ENCODE measurements at places on chromosomes 12 and 14.

- DNase-seq: no peak
Measured at GRCh38 chr14:68458840-68459469, 333.9 kb downstream of the ZFP36L1 start.

DNA sequence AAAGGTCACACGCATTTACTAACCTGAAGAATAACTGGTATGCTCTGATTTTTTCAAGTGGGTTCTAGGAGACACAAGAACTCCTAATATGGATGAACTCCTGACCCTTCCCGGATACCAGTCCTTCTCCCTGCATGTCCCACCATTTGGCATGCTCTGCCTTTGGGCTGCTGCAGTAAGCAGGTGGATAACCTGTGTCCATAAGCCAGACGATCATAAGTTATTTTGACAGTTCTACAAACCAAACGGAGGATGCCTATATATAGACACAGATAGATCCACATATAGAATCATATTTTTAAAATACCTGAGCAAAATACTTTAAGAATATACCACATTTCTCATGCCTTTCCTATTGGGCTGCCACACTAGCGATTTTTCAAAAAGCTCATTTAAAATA is 49.4 kb downstream of the TMTC1 start:
- no peak for DNase-seq

- no peak for DNase-seq
Measured at GRCh38 chr12:124025661-124026060, 52.6 kb downstream of the ZNF664 start.

DNA sequence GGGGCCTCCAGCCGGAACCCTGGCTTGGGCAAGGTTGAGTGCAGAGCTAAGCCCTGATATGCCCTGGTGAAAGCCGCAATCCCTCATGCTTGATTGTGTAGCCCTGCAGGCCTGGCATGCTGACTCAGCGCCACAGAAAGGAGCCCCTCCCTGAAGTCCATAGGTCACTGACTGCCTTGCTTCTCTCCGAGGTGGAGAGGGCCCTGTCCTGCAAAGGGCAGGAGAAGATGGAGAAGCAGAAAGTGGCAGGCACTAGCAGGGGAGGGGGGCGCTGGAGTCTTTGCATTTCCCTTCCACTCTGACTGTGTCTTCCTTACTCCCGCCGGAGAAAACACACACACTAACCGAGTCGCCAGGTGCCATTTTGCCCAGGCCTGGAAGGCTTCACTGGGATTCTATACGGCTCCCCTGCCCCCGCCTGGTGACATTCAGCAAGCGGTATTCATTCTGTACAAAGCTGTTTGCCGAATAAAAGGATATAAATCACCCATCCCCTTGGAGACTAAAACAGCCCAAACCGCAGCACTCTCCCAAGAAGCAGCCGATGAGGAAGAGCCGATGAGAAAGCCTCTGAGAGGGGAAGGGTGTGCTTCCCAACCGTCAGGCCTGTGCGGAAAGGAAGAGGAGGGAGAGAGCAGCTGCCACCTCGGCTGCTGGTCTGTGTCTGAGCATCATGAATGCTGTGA is 69.8 kb downstream of the SLC6A12 start:
- no peak for DNase-seq

DNA sequence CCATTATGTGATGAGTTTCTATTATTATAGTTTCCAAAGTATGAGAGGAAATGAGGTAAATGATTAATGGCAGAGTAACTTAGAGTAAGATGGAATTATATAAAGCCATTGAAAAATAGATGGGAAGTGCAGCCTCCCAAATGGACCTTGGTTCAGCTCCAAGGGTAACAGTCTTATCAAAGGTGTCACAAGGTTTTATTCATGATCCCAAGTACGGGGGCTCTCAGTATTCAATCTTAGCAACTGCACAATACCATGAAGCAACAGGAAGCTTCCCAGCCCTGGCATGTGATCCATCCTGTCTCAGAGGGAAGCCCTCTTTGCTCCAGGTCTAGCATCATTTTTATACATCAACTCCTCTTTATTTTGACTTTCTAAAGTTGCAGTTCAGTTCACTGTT is 948.2 kb downstream of the GALC start:
- no peak for DNase-seq

- DNase-seq: no peak
Measured at GRCh38 chr14:67068251-67068650, 121.0 kb upstream of the GARIN2 start.

GRCh38 chr12:121676190-121676589 is 6.7 kb upstream of the MORN3 start:
- no peak for DNase-seq

- no peak for DNase-seq
Measured at GRCh38 chr12:67319936-67320335, 50.8 kb downstream of the CAND1 start.

DNA sequence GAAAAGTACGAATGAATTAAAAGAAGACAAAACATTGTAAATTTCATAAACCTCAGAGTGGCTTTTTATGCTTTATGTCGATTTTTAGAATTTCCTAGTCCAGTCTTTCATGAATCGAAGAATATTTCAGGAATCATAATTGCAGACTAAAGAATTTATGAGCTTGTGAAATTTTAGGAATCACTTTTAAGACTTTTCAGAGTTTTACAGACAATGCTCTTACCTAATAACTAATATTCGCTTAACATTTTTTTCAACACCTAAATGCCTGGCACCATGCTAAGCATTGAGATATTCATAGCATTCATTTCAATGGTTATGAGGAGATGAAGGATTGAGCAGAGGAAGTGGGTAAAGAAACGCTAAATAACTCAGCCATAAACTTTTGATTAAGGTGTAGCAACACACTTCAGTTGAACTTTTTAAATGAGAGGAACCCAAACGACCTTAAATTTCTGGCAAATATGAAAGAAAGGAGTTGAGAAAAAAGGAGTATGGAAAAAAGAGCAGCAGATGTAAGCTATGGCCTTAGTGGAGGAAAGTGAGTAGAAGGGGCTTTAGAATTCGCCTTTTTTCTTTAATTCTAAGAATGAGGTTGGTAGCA is 739 bp upstream of the USP44 start:
- no peak for DNase-seq

GRCh38 chr14:81243499-81243898 is 22.7 kb upstream of the GTF2A1 start:
- DNase-seq: no peak

- no peak for DNase-seq
Measured at GRCh38 chr12:2633176-2633824, 161.5 kb upstream of the FKBP4 start.

GRCh38 chr12:16300736-16301135 is 23.3 kb upstream of the SLC15A5 start:
- no peak for DNase-seq

GRCh38 chr12:6205761-6206160 is 5.6 kb downstream of the CD9 start:
- no peak for DNase-seq

GRCh38 chr12:89636052-89636775 is 72.4 kb downstream of the ATP2B1 start:
- no peak for DNase-seq

DNA sequence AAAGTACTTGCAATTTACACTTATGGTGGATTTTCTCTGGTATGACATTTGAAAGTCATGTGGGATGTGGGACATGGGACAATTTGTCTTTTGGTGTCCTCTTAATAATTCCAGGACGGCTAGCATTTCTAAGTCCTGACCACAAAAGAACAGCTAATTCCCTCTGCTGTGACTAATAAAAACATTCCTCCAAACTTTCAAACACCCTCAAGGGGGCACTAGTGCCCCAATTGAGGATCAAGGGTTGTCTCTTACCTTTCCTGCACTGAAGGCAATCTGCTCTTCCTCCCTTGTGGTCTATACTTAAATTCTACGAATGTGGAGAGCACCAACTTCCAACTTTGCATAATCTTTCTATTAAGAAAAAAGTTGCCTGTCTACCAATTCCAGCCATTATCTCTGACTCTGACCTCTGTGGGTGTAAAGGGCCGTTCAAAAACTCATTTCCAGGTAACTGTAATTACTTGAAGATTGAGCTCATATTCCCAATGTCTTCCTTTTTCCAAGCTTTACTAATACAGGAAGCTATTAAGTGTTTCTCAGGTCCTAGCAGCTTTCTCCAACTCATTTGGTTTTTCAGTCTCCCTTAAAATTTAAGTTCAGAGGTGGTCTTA is 210.2 kb downstream of the PTPRO start:
- DNase-seq: peak; percentile 17

GRCh38 chr12:77488041-77488620 is 342.6 kb upstream of the NAV3 start:
- no peak for DNase-seq

GRCh38 chr12:62078020-62078419 is 182.2 kb upstream of the USP15 start:
- DNase-seq: no peak

DNA sequence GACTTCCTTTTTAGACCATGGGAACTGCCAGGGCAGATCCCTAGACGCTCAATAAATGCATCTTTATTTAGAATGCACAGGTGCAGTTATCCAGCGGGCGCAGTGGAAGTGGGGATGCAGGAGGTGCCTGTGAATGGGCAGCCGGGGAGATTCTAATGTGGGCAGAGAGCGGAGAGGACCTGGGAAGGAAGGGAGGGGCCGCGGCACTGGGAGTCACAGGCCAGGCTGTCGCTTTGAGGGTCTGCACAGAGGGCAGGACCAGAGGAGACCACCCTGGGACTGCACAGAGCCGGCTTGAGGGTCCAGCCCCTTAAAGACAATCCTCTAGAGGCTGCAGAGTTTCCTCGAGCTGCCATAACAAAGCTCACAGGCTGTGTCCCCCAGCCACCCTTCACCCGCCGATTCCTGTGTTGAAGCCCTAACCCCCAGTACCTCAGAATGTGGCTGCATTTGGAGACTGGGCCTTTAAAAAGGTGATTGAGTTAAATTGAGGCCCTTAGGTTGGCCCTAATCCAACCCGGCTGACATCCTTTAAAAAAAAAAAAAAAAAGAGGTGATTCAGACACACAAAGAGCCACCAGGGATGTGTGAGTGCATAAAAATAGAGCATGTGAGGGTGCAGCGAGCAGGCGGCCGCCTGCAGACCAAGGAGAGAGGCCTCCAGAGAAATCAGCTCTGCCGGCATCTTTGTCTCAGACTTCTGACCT is 44.4 kb upstream of the PPP2R5C start:
- DNase-seq: no peak

DNA sequence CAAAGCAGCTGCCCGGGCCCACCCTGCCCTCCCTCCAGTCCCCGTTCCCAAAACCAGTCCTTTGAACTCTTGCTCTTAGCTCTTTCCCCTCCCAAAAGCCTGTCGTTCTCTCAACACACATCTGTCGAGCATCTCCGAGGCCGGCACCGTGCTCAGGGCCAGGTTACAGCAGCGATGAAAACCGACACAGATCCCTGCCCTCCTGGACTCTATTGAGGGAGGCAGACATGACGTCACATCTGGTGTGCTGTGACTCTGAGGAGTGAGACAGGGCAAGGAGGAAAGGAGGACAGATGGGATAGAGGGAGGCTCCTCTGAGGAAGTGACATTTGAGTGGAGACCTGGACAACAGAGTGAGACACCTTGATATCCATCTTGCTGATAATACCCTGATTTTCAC is 34.6 kb upstream of the PWP1 start:
- no peak for DNase-seq

DNA sequence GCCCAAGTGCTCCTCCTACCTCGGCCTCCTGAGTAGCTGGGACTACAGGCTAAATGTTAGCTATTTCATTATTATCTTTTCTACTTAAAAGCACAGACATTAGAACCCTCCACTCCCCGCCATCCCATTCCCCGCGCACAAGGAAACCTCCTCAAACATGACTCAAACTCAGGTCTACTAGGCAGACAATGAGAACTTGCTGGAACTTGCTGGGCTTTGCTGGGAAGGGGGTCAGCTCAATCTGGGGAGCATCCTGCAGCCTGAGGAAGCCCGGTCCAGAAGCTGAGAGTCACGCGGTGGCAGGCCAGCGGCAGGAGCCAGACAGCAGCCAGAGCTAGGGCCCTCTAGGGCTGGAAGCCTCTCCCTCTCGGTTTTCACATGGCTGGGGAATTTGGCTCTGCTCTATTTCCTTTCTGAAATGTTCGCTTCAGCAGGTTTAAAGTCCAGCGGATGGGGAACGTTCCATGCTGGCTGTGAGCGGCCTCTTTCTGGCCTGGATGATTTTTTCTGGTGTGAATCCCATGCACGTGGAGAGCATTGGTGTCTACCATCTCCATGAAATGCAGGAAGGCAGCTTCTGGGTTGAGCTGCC is 68.5 kb downstream of the SLC6A12 start:
- no peak for DNase-seq

GRCh38 chr12:52082669-52082987 is 3.1 kb downstream of the SMIM41 start:
- DNase-seq: no peak

DNA sequence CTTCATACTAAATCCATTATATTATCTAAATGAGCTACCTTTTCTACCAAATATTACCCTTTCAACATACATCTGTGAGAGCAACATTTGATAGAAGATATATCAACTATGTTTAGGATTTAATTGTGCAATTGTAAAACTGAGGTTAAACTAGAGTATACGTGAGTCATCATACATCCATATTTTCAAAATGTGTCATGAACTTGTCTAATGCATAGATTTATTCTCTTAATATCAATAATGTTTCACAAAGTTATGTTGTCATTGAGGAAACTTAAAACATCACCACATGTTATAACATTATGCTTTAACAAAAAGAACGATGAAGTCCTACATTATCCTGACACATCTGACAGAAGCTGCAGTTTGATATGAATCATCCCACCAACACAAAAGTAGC is 645.5 kb upstream of the NOVA1 start:
- no peak for DNase-seq

DNA sequence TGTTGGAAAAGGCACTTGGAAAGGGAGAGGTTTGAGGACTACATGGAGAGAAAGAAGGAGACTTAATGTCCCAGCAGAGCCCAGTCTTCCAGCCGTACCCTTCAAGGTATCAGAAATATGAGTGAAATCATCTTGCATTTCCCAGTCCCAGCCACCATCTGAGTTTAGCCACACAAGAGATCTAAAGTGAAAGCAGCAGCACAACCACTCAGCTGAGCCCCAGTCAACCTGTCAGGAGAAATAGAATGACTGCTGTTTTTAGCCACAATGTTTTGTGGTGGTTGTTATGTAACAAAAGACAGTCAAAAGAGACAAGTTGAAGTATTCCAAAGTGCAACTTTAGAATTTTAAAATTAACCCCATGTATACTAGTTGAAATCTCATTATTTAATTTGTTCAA is 28.0 kb downstream of the DERA start:
- no peak for DNase-seq

GRCh38 chr12:56616244-56616643 is 13.9 kb downstream of the BAZ2A start:
- no peak for DNase-seq

Data from substantia nigra (tissue), 51 donors.